Stimulated activated CD4-positive, alpha-beta T cell treated with anti-CD3 and anti-CD28 coated beads, TNF-alpha, amount 100 ng/mL, for 48 hours (primary cell): ENCODE measurements at places on chromosomes 1 and 21.

- DNase-seq, result no peak
Observed at GRCh38 chr1:67853704-67854103, 20.4 kb upstream of the GNG12 start.

GRCh38 chr1:19704247-19705113 lies 39.8 kb downstream of the HTR6 start:
- DNase-seq, result no peak

- no peak for DNase-seq
Observed at GRCh38 chr1:156410740-156411139, 41.7 kb downstream of the RHBG start.

- peak; percentile 0 for DNase-seq
Observed at GRCh38 chr1:174160109-174160473, 771 bp downstream of the RABGAP1L start.

GRCh38 chr1:165795894-165796293 lies 27.2 kb upstream of the TMCO1 start:
- DNase-seq, result no peak

DNA sequence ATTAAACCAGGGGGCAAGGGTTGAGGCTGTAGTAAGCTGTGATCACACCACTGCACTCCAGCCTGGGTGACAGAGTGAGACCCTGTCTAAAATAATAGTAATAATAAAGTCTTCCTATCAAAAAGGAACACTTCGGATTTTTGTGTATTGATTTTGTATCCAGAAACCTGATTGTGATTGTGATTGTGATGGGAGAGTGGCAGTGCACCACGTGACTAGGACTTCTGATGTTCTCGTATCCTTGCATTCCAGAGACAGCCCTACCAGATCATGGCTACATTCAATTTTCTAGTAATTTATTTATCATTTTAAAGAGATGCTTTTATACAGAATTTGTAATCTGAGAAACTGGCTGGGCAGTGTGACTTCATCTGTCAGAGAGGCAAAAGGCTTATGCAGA lies 2.6 kb upstream of the KIF1B start:
- no peak for DNase-seq

DNA sequence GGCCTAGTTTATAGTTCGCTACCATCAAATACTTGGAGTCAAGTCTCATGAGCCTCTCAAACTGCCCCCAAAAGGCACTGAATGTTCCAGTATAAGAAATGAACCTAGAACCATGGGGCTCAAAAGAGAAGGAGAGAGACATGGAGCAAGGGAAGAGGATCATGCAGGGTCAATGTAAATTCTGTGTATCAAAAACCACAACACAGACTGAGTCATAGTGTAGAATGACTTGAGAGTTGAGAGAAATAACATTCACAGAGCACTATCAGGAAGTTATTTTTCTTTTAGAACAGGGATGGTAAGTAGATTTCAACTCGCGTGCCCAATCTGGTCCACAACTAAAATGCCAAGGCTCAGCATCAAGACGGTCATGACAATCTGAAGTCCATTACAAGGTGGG lies 59.8 kb downstream of the GNG12 start:
- DNase-seq, result no peak

- DNase-seq, result no peak
Observed at GRCh38 chr1:167674156-167674555, 44.1 kb downstream of the RCSD1 start.
